GM20000 (cell line): ENCODE measurements at places on chromosomes 6 and 20.

DNA sequence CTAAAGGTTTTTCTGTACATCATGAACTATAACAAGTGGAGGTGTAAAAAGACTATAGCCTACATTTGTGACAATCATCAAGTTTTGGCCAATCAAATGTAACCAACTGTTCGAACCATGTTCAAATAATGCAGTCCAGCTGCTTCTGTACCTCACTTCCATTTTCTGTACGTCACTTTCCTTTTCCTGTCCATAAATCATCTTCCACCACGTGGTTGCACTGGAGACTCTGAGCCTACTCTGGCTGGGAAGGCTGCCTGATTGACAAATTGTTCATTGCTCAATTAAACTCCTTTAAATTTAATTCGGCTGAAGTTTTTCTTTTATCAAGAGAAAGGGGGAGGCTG lies 270.4 kb upstream of the JARID2 start:
- no peak for DNase-seq

GRCh38 chr6:138970856-138971425 lies 17.1 kb downstream of the REPS1 start:
- DNase-seq: no peak

DNA sequence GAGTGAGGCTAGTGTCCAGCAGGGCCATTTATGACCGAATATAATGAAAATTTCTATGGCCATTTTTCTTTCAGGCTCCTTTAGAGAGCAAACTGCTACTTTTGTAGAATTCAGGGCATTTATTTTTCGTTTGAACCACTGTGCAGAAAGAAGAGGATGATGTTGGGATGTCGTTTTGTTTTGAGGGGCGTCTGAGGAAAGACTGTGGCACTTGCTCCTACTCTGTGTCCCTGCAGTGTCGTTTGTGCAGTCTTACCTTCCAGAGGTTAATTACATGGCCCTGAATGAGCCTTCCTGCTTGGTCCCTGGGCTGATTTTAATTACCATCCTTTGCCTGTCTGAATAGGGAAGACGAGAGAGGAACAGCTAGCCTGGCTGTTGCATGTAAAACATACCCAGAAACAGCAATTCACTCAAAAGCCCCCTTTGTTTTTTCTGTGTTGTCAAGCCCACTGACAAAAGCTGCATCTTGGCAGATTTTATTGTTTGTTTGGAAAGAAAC lies 65.3 kb downstream of the CTNNBL1 start:
- DNase-seq: no peak

GRCh38 chr6:127094791-127095190 lies 23.7 kb upstream of the RSPO3 start:
- no peak for DNase-seq
